ENCODE measurements at places on chromosomes 16 and 17.

GRCh38 chr16:4213737-4214136 lies 28.1 kb downstream of the SRL start:
- no peak for DNase-seq

DNA sequence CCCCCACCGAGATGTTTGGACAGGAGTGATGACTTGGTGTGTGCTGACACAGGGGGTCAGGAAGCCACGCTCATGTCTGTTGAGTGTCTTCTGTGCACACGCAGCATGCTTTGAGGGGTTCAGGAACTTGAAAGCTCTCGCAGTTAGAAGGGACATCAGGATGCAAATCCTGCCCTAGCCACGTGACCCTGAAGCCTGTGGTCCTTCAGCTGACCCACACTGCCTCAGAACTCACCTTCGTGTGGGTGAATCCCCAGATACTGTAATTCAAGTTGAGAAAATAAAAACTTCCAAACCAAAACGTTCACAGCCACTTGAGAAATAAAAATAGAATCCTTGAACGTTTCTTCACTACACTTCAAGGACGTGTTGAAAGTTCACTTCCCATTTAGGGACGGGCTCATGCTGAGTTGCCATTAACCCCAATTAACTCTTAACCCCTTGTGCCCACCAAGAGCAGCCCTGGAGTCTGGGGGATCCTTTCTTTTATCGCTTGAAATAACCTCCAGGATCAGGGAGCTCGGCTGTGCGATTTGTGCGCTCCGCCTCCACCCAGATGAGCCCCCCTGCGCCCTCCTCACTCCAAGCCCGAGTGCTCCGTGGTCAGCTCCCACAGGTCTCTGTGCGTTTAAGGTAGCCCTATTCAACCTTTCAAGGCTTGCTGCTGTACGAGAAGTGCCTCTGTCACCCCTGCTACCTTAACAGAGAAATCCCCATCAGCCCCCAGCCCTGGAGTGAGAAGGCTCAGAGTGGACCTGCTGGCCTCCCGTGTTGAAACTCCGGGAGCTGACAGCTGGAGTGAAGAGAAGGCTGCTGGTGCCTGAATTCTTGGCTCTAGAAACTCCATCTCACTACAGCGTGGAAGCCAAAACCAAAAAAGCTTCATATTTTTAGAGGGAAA lies 36.2 kb upstream of the NAT9 start:
- no peak for DNase-seq

DNA sequence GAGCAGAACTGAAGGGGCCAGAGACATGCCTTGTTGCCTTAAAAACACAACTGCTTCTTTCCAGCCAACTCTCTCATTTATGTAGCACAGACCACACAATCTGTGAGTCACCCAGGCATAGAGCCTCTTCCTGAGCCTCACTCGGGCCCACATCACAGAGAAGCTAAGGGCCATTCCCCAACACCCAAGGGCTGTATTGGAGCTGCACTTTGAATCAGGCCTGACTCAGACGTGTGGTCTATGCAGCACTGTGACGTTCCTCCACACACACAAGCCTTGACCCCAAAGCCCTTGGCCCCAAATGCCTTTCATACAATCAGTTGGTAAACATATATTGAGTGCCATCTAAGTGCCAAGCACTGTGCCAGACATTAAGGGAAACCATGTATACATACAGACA lies 308.9 kb upstream of the DYNLRB2 start:
- peak; percentile 30 for DNase-seq

- DNase-seq: no peak
Observed at GRCh38 chr17:55332296-55333041, 67.7 kb downstream of the HLF start.

DNA sequence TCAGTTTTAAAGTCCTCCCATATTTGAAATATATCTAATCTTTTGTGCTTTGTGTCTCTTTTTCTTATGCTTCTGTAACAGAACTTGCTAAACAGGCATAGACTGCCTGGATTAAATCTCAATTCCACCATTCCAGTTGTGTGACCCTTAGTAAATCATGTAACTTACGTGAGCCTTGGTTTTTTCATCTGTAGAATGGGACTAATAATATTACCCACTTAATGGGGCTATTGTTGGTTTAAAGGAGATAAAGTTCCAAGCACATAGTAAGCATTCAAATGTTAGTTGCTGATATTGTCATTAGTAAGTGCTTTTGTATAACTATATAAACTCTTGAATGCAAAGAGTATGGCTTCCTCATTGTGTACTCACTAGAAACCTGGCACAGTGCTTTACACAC lies 5.9 kb upstream of the VWA3A start:
- no peak for DNase-seq

- DNase-seq: no peak
Observed at GRCh38 chr16:81585785-81586184, 141.2 kb downstream of the CMIP start.

- DNase-seq: no peak
Observed at GRCh38 chr16:35565626-35566025, 2106.2 kb downstream of the TP53TG3F start.

DNA sequence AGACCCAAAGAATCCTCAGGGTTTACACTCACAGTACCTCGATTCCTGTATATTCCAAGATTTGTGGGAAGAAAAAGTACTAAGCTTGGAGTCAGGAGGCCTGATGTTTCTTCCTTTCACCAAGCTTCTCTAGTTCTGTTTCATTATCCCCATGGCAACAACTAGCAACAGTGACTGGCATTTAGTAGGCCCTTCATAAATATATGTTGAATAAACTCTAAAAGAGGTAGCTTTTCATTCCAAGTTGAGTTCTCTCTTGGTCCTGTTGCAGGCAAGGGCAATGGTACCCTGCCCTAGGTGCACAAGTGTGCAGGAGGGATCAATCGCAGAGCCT lies 527 bp upstream of the UBE2Z start:
- no peak for DNase-seq

DNA sequence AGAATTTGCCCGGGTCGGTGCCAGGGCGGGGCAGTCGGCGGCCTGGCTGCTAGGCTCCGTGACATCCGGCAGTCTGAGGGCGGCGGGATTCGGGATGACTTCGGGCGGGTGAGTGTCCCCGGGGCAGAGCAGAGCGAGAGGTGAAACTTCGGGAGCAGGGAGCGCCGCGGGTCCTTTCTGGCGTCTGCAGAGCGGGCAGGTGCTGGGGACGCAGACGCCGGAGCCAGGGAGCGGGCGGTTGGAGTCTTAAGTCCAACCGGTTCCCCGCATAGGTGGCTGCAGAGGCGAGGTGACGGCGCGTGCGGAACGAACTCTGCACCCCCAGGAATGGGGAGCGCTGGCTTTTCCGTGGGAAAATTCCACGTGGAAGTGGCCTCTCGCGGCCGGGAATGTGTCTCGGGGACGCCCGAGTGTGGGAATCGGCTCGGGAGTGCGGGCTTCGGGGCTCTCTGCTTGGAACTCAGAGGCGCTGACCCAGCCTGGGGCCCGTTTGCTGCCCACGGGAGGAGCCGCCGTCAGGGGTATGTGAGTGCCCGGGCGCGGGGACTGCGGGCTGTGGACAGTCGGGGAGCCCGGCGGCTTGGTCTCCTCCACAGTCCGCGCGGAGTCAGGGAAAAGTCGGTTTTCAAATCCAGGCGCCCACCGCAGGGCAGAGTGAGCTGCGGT lies at the start of gene B4GALNT2:
TSS of gene B4GALNT2 (plus strand) at position 71 of the 666 bp plus-strand sequence. CDS start at position 95, 24 bp downstream.
- no peak for DNase-seq
